ENCODE measurements at places on chromosomes 12 and 14. TPM values are rescaled to one million over a fixed set of nuclear protein-coding genes. Genes with fewer than 3 reads are reported as not detected.

The DDN gene
- 1.3 TPM for total RNA-seq

The TMEM30B gene
- total RNA-seq, result 12.1 TPM

The RTL1 gene
- not detected for total RNA-seq

The MORN3 gene
- 7.5 TPM for total RNA-seq

The VDR gene
- 0.90 TPM for total RNA-seq

The ENDOU gene
- 0.22 TPM for total RNA-seq
